ENCODE measurements at places on chromosomes 5 and 9.
A peak's percentile ranks its signal among the peaks of the same experiment; 100 is the strongest.

DNA sequence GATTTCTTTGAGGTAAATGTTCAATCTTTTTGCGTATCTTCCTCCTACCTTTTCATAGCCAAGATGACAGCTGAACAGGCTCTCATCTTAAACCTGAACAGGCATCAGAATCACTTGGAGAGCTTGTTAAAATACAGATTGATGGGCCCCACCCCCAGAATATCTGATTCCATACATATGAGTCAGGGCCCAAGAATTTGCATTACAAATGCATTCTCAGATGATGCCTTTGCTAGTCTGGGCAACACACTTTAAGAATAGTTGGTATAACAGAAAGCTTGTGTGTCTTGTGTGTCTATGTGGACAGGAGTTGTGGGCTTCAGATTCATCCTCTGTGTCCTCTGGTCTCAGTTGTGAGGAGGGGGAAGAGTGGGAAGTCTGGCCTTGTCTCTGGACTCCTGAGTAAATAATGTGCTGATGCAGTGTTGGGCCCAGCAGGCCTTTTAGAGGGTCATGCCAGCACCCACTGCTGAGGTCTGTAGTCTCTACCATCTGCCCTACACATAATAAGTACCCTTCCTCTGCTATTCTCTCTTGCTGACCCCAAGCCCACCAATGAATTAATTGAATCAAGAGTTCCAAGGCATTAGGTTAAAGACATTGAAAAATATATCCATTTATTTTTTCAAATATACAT is 43.1 kb downstream of the PTCD2 start:
- peak; percentile 92 for DNase-seq

DNA sequence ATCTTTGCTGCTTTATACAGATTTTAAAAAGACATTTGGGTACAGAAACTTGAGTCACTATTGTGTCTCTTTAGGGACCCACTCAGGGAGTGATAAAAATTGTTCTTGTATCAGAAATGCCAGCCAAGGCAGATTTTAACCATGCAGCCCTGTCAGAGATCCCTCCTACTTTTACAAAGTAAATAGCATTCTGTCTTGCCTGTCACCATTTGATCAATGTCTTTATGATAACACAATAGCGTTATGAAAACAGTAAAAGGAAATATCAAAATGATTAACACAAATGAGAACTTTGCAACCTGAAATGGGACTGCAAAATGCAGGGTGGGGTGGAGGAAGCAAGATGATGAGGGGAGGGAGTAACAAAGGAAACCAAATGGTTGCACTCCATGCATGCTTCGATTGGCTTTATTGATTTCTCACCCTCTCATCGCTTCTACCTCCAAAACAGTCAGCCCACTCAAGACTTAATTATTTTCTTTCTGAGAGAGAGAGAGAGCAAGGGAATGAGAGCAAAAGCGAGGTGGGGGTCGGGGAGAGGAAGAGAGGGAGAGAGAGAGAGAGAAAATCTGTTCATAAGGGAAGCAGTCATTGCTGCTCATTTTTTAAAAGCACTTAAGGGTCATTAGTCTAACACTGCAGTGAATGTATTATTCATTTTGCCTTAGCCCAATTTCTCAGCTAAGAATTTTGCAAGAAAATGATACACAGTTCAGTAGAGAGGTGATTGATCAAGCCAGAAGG is 576.5 kb downstream of the CSNK1G3 start:
- DNase-seq = no peak

- no peak for DNase-seq
Measured at GRCh38 chr9:69829484-69829883, 8.9 kb downstream of the CFAP95 start.

DNA sequence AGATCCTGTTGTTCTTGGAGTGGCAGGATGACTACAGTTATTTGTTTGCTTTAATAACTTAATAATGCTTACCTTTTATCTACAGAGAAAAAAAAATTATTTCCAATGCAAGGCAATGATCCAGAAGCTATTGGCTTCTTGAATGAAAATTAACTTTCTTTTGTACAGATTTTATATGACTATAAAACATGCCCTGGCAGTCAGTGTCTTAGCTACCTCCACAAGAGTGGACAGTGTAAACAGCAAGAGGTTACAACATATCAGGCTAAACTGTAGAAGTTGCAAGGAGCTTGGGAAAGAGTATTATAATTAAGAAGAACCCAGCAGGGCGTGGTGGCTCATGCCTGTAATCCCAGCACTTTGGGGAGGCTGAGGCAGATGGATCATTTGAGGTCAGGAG is 49.1 kb downstream of the BNC2 start:
- DNase-seq = no peak

DNA sequence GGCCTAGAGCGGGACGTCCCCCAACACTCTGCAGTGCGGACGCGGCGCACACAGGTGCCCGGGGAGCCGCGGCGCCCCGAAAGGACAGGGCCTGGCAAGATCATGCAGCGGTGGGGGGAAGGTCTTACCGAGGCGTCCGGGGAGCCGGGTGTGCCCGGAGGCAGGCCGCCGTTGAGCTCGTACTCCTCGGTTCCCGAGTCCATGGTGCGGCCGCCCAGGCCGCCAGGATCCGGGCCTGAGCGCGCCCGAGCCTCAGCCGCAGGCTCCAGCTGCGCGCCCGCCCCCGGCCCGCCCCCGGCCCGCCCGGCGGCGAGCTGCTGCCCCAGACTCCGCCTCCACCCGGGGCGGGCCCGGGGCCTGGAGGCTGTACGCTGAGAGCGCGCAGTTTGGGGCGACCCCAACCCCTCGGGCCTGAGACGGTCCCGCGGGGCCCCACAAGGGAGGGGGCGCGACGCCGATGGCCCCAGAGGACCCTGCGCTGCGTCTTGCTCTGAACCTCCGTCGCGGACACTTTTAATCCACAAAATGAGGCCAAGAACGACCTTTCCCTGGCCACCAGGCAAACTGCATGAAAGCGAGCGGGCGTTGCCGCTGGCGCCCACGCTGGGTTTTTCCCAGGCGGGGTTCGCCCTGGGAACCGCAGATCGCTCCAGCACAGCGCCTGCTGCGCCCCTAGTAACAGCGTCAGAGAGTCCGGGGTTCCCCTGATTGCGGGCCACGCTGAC is at the start of gene NINJ1:
NINJ1 (minus strand) TSS at position 237 of the 725 bp plus-strand sequence; CDS start at position 203, 34 bp downstream.
- DNase-seq = peak; percentile 80

DNA sequence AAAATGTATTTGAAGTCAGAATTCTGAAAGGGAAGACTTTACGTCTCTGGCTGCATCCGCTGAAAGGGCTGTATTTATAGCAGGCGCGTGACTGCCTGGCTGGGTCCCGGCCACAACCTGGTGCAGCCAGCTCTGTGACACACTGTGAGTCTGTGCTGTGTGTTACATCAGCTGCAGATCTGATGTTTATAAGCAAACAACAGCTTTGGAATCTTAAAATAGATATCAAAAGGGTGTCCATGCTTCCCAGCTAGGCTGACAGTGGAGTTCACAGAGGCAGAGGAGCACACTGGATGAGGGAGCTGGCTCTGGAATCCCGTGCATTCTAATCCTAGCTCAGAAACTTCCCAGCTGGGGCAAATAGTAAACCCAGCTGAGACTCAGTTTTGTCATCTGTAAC is 433.4 kb upstream of the BRINP1 start:
- no peak for DNase-seq

DNA sequence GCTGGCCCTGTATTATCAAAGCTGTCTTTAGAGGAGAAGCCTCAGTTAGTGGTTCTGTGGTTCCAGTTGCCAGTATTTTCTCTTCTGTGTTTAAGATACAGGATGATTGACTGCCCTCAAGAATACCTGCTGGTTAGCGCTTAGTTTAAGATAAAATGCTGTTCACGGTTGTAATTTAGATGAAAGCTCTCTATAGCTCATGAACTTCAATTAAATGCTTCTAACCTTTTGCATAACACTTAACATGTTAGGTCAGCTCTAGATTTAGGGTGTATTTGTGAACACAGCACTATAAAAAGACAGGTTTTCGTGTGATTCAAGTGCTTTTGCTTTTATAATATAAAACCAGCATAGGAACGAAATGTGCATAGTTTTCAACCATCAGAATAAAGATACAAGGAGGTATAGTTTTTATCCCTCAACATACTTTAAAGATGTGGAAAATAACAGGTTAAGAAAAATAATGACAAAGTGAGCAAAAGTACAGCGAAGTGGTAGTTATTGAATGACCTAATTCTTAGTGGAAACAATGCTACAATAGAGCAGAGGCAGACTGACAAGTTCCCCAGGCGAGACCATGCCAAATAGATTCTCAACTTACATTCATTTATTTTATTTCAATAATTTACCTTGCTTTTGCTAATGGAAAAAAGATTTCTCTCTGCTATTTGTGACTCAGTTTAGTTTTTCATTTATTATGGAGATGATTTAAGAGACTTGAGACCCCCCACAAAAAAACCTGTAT is 602.6 kb upstream of the DMAC1 start:
- DNase-seq = no peak

- DNase-seq = no peak
Measured at GRCh38 chr5:120789918-120790317, 325.8 kb downstream of the PRR16 start.

DNA sequence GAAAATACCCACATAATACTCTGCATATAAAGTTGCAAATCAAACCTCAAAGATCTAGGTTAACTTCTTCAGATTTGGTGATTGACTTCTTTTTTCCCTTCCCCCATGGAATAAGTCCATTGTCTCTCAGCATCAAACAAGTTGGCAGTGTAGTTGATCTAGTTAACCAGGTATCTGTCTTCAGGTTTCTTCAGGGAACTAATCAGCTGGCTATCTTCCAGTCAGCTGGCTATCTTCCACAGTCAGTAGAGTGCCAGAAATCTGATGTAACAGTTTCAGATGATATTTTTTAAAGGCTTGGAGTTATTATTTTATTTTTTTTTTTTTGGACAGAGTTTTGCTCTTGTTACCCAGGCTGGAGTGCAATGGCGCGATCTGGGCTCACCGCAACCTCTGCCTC is 16.8 kb downstream of the TNFSF15 start:
- DNase-seq = peak; percentile 62

DNA sequence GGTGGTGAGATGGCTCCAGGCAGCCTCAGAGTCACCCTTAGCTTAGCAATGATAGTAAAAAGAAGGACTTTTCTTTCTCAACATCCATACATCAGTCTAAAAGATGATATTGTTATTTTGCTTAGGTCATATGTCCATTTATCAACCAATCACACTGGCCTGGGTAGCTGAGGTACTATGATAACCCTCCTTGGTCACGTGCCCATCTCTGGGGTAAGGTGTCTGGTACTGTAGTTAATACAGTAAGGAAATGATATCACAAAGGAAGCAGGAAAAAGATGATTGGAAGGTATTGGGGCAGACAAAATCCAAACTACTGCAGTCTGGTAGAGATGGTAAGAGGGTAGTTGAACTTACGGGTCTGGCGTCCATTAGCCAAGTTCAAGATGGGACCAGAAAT is 5.1 kb upstream of the SMAD5 start:
- no peak for DNase-seq

- DNase-seq = no peak
Measured at GRCh38 chr9:136047775-136048559, 47.1 kb downstream of the NACC2 start.

- DNase-seq = no peak
Measured at GRCh38 chr5:159782197-159782994, 133.9 kb upstream of the ADRA1B start.

DNA sequence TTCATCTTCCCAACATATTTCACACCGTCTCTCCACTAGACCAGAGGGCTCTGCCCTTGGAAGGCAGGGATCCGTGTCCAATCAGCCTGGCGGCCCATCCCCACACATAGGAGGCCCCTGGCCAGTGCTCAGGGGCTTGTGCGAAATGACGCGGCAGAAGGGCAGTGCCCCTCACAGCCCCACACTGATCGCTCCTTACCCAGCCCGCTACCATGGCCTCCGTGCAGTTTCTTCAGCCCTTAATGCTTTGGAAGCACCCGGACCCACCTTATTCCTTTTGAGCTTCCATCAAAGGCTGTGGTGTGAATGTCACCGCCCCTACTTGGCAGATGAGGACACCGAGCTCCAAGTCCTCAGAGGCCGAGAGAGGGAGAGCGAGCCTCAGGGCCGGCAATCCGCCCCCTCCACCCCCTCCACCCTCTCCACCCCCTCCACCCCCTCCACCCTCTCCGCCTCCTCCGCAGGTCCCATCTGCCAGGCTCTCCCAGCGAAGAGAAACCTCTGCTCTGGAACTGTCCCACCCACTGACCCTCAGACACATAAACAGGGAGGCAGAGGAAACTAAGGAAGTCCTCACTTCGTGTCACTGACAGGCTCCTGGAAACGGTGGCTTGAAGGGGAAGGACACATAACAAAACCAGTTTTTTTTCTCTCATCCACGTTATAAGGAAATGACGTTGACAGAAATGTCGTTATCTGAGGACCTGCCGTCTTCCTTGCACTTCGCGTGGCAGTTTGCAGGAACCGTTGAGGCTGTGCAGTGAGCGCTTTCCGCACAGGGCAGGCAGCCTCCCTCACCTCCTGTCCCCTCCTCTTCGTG is 13.9 kb downstream of the QSOX2 start:
- DNase-seq = no peak

DNA sequence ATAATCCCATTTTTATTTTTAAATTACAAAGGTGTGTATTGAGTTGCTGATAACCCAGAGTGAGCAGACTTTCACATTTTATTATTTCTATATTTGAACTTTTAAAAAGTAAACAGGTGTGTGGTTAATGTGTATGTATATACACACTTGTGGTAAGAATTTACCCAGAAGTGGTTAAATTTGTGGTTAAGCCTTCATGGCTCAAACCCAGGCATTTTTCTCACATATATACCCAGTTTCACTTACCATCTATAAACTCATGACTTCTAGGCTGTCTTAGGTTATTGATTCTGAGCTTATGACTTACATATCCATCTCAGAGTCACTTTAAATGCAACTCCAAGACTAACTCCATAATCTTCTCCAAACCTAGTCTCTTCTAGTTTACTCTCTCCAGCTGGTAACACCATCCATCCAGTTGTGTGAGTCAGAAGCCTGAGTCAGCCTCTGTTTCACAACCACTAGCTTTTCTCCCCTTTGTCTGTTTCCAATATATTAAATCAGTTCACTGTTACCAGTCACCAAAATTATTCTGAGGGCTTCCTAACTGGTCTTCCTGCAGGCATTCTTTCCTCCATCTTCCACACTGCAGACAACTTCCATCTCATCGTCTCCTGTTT is 20.2 kb downstream of the ZBED3 start:
- peak; percentile 64 for DNase-seq

DNA sequence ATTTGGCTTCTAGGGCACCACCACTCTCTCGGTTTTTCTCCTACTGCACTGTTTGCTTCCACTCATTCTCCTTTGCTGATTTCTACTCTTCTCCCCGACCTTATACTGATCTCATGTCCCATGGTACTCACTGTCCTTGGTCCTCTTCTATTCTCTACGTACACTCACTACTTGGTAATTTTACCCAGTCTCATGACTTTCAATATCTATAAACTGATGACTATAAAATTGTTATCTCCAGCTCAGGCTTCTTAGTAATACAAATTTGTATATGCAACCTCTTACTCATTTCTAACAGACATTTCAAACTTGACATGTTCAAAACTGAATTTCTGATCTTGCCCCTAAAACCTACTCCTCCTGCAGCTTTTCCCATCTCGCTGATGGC is 4.1 kb downstream of the RAPGEF6 start:
- no peak for DNase-seq

DNA sequence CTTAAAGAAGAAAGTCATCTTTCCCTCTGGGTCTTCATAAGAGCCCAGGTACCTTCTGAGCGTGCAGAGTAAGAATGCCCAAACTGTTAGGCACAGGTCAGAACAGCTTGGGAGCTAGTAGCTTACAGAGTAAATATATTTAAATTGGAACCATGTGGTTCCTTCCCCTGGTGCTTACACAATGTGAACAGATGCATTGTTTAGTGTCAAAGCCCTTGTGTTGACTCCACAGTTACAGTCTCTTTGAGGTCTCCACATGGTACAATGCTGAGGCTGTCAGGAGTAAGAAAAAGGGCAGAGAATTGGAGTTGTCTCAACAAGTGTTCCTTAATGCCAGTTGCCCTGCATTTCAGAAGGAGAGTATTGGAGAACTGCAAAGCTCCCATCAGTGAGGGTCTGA is 188.5 kb downstream of the PAPPA start:
- DNase-seq = no peak

Measured in epithelial cell of esophagus (primary cell).